Mesangial cell (primary cell): ENCODE measurements at places on chromosomes 2 and 18. TPM values are rescaled to one million over a fixed set of nuclear protein-coding genes. Genes with fewer than 3 reads are reported as not detected.

Gene POTEJ
- not detected in 2 replicates for total RNA-seq

Gene BOLL
- not detected in 2 replicates for total RNA-seq

Gene RIT2
- total RNA-seq: not detected in 2 replicates

Gene TBR1
- total RNA-seq: not detected in 2 replicates

Gene CD8B2
- not detected in 2 replicates for total RNA-seq

Gene CLEC4F
- not detected in 2 replicates for total RNA-seq

Gene ZEB2
- 12.4 and 21.0 TPM in 2 replicates for total RNA-seq

Gene CPO
- total RNA-seq: 0.13 TPM in 1 of 2 replicates, not detected in the other

Gene RAB31
- total RNA-seq: 15.2 and 33.3 TPM in 2 replicates
